ENCODE measurements at places on chromosomes 5 and 9. TPM values are rescaled to one million over a fixed set of nuclear protein-coding genes. Genes with fewer than 3 reads are reported as not detected.

GRCh38 chr5:10293907-10294662 is 13.6 kb downstream of the CMBL start:
- no peak for DNase-seq

- DNase-seq, result no peak
These were observed 39.8 kb downstream of the MPDZ start for GRCh38 chr9:13239660-13240059.

- DNase-seq, result no peak
These were observed 123.1 kb downstream of the TLE4 start for GRCh38 chr9:79694676-79695400.

DNA sequence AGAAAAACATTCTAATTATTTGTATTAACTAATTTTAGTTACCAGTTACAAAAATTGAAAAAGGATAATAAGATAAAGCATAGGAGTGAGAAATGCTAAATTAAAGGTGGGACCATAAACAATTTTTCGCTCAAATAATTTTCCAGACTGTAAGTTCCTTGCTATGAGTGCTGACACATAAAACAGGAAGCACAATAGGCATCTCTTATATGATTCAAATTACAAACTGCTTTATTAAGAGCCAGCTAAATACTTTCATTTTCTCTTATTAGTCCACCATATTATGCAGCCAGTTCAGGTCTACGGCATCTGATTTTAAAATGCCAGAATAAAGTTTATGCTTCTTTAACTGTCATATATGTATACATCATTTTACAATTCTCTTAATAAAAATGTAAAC is 4.4 kb downstream of the RC3H2 start:
- peak; percentile 52 for DNase-seq

GRCh38 chr5:178340187-178340586 is 107.6 kb upstream of the PHYKPL start:
- DNase-seq, result no peak

DNA sequence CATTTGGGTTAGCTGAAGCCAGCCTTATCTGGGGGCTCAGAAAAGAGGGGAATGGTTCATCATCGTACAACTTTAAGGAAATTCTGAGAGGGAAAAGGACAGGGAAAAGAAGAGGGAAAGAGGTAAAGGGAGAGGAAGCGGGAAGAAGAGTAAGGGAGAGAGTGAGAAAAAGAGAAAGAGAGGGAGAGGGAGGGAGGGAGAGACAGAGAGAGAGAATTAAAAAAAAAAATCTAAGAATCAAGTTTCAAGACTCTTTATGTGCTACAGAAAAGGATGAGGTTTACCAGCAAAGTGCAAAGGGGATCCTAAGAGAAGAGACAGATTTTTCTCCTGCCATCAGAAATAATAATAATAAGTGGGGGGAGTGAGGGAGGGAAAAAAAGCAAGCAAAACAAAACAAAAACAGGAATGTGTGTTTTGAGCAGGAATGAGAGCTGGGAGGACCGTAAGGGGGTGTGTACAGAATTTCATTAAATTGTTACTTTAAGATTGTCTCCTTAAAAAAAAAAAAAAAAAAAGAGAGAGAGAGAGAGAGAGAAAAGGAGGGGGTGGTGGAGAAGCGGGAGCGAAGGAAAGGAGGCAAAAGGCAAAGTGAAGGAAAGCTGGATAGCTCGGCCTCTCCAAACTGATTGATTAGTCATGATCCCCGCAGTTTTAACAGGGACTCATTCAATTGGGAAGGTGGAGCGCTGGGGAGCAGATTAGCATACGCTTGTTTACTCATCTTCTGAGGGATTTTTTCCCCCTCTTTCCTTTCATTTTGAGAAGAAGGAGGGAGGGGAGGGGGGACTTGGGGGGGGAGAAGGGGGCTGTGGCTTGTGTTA is 438 bp upstream of the PAPPA start:
- no peak for DNase-seq

GRCh38 chr5:178201927-178202235 is 2.5 kb upstream of the HNRNPAB start:
- DNase-seq, result peak; percentile 46

GRCh38 chr5:107450531-107450930 is 220.2 kb downstream of the EFNA5 start:
- no peak for DNase-seq

DNA sequence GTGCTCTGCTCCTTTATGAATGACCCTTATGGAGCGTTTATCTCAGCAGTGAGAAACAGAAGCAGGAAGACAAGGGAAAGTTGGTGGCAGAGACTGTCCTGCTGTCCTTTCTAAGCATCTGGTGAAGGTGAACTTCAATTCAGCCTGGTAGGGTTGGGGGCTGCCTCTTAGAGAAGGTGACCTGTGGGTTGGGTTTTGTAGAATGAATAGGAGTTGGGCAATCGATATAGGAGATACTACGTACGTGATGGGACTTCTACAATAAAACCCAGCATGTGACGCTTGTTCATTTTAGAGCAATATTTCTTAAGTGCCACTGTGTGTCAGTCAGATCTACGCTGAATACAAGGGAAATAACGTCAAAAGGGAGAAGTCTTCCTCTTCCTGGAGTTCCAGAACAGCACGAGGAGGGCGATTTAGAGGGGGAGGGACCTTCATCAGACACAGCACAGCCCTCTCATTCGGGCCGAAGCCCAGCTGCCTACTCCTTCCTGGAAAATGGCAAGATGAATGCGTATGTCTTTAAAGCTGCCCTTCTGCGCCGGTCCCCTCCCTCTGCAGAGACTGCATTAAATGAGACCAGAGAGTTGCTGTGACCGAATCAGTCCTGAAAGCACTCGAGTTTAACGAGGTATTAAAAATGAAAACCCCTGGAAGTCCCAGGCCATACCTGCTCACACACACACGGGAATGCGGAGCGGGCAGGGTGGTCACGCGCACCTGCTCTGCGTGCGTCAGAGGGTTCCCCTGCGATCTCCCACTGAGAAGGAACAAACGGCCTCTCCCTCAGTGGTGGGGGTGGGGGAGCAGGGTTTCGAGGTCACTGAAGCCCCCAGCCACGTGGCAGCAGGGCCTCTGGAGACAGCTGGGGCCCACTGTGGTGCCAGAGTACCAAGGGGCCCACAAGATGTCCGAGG is 85.3 kb upstream of the SARDH start:
- DNase-seq, result no peak

- DNase-seq, result no peak
These were observed 616.2 kb downstream of the DNAH5 start for GRCh38 chr5:13328316-13328715.

GRCh38 chr5:142438573-142438972 is 113.8 kb upstream of the SPRY4 start:
- no peak for DNase-seq

DNA sequence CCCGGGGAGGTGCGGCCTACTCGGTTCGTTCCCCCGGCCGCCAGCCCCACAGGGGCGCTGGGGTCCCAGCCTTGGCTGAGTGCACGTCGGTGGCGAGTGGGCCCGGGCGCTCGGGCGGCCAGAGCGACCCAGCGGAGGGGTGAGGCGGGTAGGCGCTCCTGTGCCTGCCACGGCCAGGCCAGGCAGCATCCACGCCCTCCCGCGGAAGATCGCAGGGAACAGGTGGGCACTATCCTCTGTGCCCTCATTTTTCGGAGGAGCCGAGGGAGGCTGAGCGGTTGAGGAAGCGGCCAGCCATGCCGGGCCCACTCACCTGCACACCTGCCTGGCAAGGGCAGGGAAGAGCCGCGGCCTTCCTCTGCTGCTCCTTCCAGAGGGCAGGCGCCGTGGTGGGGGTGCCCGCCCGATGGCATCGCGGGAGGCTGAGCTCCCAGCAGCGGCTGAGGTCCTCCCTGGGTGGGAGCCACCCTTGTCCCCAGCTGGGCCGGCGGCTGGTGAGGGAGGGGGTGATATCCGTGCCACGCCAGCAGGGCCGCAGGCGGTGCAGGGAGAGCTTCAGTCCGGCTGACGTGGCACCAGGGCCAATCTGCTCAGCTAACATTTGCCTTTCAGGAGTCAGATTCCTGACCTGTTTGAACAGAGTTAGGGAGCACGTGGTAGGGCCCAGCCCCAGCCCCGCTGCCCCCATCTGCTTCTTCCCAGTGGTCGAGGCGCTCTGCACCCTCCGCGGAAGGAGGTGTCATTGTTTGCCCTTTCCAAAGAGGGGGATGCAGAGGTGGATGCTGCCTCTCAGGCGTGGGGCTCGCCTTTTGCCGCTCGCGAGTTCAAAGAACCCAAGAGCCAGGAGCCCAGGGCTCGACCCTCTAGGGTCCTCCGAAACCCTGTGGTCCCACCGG is 1.6 kb upstream of the SEC16A start:
- no peak for DNase-seq

DNA sequence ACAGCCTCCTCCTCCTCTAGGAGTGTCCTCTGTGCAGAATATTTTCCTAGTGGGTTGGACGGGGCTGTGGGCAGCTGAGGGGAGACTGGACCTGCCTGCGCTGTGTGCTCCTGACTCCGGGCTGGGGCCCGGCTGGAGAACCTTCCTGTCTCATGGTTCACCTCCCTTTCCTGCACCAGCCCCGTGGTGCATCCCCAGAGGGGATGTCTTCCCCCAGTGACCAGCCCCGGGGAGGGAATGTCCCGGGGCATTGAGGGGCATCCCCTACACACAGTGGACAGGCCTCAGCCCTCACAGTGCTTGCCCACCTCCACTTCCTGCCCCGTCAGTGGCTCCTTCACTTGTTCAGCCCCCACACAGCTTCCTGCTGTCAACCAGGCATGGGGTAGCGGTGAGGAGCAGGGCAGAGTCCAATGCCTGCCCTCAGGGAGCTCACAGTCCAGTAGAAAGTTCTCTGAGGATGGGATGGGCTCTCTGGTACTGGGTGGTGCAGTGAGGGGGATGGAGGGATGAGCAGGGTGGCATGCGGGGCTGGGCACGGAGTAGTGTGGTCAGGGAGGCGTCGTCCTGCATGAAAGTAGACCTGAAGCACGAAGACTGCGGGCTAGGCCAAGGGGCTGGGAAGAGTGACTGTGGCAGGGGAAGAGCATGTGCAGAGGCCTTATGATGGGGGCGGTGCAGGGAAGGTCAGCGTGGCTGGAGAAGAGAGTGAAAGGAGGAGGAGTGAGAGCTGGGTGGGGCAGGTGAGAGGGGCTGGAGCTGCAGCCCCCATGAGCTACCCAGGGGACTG is 52.1 kb upstream of the PITX1 start:
- no peak for DNase-seq

GRCh38 chr9:35563791-35564197 is 41.3 kb upstream of the TESK1 start:
- peak; percentile 45 for DNase-seq

DNA sequence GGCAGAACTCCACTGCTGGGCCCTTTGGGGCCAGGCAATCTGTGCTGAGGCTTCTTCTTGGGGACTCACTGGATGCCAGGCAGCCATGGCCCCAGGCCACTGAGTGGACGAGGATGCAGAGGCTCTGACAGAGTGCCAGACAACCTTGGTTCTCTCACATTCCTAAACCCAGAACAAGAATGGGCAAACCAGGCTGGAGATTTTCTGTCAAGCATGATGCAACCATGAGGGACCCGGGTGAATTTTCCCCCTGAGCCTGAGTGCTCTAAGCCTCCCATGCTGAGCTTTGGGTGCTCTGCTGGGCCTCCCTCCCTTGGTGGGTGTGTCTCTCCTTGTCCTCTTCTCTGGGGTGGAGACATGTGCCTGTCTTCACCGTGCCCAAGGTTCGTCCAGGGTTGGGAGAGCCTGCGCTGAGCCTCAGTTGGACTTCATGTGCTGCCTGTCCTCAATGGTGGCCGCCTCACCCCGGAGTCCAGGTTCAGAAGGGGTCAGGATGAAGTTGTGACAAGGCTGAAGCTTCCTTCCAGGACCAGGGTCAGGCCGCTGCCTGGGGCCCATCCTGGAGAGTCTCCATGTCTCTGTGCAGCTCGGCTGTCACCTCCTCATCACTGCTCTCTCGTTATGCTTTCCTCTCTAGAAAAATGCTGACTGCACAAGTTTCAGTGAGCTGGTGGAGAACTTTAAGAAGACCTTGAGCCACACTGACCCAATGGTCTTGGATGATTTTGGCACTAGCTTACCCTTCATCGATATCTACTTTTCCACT is 24.1 kb downstream of the PITX1 start:
- DNase-seq, result no peak

DNA sequence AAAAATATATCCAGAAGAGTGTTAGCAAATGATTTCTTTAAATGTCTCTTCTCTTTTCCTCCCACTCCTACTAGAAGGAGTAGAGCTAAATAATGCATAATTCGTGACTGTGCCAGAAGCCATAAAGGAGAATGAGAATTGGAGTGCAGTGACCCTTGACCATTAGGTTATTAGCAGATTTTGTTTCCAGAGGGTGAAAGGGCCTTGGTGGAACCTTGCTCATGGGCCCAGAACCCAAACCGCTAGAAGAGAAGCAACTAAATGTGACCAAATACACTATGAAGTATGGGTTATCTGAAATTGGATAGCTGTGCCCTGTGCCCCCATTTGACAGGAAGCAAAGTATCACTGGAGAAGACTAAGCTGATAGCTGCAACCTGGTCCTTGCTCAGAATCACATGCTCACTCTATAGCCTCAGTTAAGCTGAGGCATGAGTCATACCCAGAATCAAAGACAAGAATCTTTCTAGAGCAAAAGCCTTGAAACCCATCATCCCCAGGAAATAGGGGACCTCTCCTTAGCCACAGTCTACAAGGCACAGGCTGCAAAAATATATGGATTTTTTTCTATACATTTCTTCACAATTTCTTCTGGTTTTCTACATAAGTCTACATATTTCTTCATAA is 36.3 kb downstream of the CAPSL start:
- no peak for DNase-seq

GRCh38 chr9:127626752-127627493 is 14.8 kb downstream of the STXBP1 start:
- no peak for DNase-seq

DNA sequence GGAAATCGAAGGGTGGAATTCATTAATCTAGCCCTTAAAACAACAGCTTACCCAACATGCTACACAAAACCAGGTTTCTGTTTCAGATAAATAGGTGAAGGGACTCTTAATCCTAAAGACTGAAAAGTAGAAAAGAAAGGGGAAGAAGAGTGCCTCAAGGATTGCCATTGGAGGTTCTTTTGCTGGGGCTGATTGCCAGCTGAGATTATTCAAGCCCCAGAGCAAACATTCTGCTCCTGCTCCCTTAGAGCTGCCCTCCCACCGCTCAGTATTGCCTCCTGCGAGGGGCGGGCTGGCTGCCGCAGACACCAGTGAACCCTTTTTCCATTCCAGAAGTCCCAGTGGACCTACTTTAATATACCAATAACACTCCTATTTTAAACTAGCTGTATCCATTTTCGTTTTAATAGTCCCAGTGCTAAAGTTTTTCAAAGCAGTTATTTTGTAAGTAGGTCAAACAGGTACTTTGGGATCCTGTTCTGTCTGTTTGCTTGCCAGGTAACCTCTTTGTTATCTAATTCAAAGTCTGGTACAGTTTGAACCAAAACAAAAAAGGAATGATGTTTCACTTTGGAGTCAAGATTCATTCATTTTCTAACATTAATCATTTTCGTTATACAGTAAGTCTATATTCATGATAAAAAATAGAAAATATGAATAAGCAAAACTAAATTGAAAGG is 38.6 kb downstream of the HMGCS1 start:
- no peak for DNase-seq

EGR1 gene
- 0.90 TPM for total RNA-seq

ANKRD55 gene
- total RNA-seq, result 3.7 TPM

MRPS30 gene
- total RNA-seq, result 51.8 TPM

POLR1E gene
- 12.2 TPM for total RNA-seq

TXNDC8 gene
- not detected for total RNA-seq

TERT gene
- total RNA-seq, result not detected

SPOCK1 gene
- total RNA-seq, result 1.0 TPM

IER5L gene
- 11.2 TPM for total RNA-seq

FST gene
- total RNA-seq, result 19.6 TPM
